Activated CD8-positive, alpha-beta memory T cell treated with anti-CD3 and anti-CD28 coated beads for 1 hour (primary cell): ENCODE measurements at places on chromosomes 1 and 21.

DNA sequence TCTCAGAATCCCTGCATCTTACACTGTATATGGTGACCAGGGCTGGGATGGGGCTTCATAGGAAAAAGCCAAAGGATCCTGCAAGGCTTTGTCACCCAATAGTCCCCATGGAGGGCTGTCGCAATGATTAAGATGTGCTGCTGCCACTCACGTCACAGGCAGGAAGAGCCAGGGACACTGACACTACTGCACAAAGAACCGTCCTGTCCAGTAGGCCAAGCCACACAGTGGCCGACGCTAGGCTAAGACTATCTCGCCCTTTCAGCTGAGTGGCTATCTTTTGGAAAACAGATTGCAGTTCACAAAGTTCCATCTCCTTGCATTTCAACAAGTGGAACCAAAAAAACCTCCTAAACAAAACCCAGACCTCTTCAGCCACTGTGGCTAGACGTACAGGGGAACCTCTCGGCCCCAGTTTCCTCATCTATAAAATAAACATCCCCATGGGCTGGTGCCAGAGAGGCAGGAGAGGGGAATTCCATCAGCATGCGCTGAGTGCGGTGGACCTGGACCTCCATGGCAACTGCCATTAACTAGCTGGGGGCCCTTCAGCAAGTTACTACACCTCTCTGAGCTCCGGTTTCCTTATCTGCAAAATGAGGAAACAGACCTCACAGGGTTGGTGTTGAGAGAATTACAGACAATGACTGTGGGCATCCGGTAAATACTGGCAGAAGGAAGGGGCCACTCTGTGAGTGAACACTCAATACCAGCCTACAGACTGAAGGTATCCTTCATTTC, 8.7 kb downstream of the CAPZB start:
- DNase-seq: no peak

DNA sequence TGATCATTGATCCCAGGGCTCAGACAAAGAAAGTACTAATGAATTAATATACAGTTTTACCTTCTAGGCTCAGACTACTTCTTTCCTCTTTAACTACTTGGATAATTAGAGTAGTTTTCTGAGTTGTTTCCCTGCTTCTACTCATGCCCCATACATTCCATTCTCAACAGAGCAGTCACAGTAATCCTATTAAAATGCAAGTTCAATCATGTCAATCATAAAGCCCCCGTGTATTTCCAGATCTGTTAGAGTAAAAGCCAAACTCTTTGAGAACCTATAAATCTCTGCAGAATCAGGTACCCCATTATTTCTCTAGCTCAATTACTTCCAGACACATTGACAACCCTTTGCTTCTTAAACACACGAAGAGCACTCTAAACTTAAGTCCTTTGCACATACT, 242.1 kb upstream of the PRMT6 start:
- no peak for DNase-seq

GRCh38 chr21:35395728-35396127, 346.6 kb upstream of the RUNX1 start:
- DNase-seq: no peak

DNA sequence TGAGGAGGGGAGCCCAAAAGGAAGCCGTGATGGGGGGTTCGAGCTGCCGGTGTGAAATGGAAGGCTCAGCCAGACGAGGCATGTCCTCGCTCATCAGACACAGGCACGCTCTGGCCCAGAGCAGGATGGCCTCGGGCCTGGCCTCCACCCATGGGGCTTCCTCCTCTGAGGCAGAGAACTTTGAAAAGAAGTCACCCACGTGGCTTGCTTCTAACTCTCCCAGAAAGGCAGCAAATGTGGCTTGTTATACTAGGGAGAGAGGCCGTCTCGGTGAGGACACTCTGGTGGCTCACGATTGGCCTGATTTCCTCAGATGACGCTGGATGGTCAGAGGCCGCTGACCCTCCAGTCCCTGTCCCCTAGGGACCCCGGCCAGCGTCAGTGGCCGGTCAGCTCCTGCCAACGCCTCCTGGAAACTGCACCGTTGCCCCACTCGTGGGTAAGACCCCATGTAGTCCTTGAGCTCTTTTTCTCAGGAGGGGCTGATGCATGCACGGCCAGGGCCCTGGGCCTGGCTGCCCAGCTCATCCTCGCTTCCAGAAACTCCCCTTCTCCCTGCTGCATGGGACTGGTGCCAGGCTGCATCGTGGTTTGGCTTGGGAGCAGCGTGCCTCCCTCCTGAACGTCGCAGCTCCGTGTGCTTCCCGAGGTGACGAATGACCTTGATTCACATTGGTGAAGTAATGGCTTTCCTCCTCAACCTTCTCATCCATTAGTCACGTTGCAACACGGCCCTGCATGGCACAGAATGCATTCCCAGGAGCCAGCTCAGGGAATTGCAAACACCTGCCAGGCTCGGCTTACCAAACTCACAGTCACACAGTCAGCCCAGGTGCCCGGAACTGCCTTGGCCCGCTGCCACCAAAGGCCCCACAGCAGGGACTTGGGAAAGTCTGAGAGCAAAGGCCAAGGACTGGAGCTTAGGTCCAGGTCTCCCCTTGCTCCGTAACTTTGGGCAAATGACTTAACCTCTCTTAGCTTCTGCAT, 58.8 kb downstream of the TOMM20 start:
- no peak for DNase-seq

- DNase-seq: no peak
These were observed 76.1 kb downstream of the SH3BGR start for GRCh38 chr21:39527664-39528381.

DNA sequence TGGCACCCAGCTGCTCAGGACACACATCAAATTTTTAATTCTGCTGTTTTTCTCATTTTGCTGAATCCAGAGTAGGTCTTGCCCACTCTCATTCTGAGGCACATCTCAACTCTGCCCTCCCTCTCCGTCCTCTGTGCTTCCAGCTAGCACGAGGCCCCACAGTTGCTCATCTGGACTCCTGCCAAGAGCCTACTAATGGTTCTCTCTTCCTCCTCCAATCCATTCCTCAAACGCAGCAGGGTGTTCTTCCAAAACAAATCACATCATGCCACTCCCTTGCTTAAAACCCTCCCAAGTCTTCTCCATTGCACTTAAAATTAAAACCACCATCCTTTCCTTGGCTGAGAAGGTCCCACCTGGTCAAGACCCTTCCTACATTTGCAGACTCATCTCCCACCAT, 49.8 kb upstream of the SCAF4 start:
- DNase-seq: no peak

DNA sequence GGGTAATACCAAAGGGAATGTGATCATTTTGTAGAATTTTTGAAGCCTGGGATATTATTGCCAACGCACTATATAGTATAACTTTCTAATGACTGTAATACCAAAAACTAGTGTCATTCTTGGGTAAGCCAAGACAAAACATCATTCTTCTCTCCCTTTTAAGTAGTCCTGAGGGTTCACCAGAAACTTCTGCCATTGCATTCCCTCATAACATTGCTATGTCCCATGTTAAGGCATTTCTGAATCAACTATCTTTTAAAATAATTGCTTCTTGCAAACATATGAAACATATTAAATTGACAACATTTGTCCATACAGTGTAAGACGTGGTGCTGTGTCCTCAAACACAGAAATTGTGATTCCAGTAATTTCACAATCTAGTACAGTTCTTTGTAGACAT, 29.9 kb upstream of the C1orf21 start:
- DNase-seq: no peak

DNA sequence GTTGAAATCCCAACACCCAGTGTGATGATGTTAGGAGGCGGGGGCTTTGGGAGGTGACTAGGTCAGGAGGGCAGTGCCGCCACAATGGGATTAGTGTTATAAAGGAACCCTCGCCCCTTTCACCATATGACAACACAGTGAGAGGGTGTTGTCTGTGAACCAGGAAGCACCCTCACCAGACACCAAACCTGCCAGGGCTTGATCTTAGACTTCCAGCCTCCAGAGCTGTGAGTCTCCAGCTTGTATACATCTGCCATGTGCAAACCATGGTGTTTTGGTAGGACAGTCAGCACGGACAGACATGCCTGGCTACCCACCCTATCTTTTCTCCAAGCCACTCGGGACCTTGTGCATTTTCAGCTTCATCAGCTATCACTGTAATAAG, 4.0 kb downstream of the TRIM11 start:
- no peak for DNase-seq
